Activated T-cell treated with anti-CD3 and anti-CD28 coated beads for 48 hours (primary cell): ENCODE measurements at places on chromosomes 6 and 20.

GRCh38 chr6:41774841-41775240 lies 4.9 kb downstream of the FRS3 start:
- DNase-seq = no peak

DNA sequence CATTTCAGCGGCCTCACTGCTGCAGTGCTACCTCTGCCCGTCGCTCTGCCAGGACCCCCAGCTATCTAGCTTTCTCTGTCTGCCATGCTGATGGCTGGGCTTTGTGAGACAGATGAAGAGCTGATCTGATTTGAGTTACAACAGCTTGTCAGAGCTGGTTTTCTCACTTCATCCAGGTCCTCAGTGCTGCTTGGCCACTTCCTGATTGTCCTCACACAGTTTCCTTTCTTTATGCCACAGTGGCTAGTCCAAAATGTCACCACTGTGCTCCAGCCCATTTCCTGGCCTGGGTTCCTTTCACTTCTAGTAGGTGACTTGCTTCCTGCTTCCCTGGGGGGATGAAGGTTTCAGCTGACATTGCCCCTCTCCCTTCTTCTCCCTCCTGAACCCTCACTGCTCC lies 35.4 kb downstream of the FNDC1 start:
- DNase-seq = no peak

DNA sequence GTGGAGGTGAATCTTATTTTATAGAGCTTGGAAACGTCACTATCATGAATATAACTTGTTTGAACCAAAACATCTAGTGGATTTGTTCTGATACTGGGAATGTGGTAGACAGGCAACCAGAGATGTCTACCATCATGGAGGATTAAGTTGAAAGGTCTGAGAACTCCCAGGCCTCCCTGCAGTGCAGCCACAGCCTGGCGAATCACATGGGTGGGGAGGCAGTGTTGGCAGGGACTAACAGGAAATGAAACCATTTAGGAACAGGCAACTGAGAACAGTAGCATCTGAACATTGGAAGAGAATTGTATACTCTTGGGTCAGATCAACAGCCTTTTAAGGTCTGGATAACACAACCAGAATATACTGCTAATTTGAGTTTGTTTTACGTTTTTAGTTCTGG lies 22.3 kb upstream of the CEP162 start:
- DNase-seq = no peak

DNA sequence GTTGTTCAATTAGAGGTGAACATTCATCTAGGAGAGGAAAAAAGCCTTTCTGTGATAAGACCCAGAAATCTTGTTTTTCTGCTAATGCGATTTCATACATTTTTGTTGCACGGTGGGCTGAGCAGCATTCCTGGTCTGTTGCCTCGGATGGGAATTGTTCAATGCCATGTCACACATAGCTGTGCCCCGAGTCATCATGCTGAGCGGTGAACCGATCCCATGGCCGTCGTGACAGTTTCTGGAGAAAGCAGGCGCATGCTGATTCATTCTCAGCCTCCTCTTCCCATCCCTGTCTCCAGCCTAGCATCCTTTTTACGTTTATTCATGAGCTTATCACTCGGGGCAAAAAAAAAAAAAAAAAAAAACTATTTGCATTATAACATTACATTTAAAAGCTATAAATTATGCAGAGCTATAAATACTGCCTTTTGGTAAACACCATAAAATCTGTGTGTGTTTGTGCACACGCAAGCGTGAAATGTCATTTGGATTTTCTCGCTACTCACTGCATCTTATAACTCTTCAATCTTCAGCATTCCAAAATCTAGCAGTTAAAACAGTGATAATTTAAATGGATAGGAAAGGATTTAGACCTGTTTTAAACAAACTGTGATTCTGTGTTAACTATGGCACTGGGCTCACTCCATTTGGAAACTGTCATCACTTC lies 58.9 kb upstream of the IFNGR1 start:
- DNase-seq = no peak

- DNase-seq = no peak
Observed at GRCh38 chr6:44059359-44060346, 67.6 kb downstream of the MRPL14 start.

- no peak for DNase-seq
Observed at GRCh38 chr6:107345393-107345792, 114.0 kb downstream of the PDSS2 start.

DNA sequence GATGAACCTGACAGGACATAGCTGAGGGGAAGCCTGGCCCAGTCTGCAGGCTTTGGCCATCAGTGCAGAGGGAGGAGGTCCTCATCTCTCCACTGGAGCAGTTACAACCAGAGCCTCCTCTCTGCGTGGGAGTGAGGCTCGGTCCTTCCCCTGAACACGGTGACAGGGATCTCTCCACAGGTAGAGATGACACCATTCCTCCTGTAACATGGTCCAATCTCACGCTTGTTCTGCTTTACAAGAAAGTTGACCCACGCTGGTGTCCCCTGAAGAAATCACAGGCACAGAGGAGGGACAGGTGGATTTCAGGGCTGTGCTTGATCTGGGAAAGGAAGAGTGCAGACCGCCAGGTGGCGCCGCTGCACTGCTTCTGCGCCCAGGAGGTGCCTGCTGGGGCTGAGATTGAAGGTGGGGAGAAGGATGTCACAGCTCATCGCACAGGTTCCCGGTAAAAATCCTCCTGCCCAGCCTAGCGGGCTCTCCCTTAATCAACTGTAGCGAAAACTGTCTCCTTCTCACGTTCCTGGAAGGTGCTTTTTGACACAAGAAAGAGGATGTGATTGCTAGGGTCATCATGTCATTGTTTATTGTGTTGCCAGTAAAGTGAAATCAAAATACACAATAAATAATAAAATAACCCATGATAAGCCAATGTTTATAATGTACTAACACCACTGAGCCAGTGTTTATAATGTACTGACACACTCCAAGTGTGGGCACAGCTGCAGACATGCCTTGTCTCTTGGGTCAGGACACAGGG lies 20.4 kb downstream of the HLA-G start:
- peak; percentile 81 for DNase-seq

DNA sequence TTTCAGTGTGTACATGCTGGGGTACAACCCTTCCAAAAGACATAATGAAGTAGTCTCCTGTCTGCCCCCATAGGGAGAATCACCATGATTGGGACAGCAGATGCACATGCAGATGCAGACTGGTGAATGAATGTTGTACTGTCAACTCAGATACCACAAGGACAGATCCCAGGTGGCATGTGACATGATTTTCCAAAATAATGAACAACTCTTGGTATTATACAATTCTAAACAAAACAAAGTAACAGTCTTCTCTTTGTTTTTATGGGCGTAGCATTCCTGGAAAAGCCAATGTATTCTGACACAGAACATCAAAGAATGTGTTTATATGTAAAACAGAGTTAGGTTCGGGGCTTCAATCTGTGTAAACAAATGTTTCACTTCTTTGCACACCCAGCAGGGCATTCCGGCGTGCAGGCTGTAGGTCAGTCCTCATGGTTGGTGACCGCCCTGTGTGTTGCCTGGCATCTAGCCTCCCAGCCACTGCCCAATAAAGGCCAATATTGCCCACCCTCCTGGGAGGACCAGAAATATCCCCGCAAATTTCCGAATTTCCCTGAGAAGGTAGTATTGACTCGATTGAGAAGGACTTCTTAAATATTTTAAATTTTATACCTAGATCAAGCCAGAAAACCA lies 127.7 kb downstream of the KLHL32 start:
- DNase-seq = no peak

DNA sequence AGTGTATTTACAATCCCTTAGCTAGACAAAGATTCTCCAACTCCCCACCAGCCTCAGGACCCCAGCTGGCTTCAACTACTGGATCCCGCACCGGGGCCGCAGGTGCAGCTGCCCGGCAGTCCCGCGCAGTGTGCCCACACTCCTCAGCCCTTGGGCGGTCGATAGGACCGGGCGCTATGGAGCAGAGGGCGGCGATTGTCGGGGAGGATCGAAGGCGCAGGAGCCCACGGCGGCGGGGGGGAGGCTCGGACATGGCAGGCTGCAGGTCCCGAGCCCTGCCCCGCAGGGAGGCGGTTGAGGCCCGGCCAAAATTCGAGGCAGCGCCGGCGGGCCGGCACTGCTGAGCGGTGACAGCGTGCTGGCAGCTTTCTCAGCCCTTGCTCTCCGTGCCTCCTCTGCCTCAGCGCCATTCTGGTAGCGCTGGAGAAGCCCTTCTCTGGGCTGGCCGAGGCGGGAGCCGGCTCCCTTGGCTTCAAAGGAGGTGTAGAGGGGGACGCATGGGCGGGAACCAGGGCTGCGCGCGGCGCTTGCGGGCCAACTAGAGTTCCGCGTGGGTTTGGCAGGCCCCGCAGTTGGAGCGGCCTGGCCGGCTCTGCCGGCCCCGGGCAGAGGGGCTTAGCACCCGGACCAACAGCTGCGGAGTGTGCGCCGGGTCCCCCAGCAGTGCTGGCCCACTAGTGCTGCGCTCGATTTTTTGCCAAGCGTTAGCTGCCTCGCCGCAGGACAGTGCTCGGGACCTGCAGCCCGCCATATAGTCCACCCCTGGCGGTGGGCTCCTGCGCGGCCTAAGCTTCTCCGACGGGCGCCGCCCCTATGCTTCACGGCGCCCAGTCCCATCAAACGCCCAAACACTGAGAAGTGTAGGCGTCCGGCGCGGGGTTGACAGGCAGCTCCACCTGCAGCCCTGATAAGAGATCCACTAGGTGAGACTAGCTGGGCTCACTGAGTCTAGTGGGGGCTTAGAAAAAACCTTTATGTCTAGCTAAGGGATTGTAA lies 32.4 kb upstream of the KIF13A start:
- DNase-seq = no peak

DNA sequence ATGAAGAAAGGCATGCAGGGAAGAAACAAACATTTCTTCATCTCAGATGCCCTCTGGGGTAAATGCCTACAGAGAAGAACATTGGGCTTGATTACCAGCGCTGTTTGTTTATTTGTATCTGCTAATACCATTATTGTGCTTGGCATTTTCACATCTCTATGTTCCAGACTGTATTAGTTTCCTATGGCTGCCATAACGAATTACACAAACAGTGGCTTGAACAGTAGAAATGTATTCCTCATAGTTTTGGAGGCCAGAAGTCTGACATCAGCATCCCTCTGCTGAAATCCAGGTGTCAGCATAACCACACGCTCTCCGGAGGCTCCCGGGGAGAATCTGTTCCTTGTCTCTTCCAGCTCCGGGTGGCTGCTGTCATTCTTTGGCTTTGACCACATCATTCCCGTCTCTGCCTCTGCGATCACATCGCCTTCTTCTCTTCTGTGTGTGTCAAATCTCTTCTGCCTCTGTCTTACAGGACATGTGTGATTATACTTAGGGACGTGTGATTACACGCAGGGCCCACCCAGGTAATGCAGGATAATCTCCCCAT lies 241.6 kb upstream of the SUPT3H start:
- DNase-seq = no peak

GRCh38 chr6:123994891-123995635 lies 191.4 kb downstream of the NKAIN2 start:
- DNase-seq = no peak

- no peak for DNase-seq
Observed at GRCh38 chr6:12371151-12371550, 81.0 kb downstream of the EDN1 start.

DNA sequence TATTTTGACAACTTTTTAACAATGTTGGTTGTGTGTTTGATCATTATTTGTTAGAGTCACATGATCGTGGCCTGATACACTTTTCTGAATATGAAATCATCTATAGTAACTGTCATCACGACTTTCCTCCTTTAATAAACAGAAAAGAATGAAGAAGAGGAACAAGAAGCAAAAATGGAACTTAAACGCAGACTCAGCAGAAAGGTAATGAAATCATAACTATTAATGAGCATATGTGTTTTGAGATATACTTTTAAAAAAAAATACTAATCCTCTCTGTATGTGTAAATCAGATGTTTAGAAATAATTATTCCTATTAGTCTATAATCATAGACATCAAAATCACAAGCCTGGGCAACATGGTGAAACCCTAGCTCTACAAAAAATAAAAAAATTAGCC lies 60.1 kb upstream of the LTV1 start:
- no peak for DNase-seq

DNA sequence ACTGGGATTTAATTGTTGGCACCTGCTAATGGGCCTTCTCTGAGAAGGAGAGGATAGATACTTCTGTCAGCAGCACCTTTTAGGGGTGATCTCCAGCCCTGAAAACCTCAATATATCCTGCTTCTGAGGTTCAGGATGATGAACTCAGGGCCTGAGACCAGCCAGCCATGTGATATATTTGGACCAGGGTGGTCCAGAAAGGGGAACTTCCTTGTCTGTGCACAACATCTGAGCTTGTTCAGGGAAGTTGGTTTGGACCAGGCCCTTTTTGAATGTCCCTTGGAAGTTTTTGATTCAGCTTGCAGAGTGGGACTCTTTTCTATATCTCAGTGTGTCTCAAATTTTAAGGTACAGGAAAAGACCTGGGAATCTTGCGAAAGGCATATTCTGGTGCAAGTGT lies 85.8 kb downstream of the GFRA4 start:
- no peak for DNase-seq

GRCh38 chr6:163397326-163397725 lies 17.2 kb upstream of the QKI start:
- no peak for DNase-seq

- no peak for DNase-seq
Observed at GRCh38 chr20:20425823-20426654, 58.1 kb downstream of the INSM1 start.

GRCh38 chr6:52310932-52311331 lies 26.4 kb upstream of the MCM3 start:
- DNase-seq = no peak

- DNase-seq = no peak
Observed at GRCh38 chr6:169452869-169453620, 199.4 kb upstream of the THBS2 start.

DNA sequence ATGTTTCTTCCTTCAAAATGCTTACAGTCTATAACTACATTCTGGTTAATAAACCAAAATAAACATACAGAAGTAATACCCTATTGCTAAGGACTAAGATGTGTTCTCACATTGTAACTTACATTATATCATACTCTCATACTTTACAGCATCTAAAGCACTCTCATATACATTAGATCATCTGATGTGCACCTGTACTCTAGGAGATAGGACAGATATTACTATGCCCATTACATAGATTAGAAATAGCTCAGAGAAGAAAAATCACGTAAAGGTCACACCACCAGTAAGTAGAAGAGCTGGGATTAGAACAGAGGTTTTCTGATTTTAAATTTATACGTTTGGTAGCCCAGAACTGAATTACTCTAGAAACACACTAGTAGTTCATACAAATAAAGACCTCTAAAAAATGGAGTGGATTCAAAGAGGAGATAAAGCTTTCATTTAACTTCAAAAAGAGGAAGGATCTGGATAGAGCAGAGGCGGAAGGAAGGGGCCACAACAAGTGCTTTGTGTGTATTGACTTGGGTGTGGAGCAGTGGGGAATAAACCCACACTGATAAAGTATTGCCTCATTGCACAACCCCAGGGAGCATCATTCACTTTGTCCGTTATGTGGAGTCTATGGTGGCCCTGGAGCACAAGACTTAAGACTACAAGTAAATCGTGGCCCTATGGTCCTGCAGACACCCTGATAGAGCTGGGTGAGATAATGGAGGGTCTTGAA lies 30.9 kb downstream of the SLC2A12 start:
- DNase-seq = no peak
